Muscle of back (tissue), 13 donors: ENCODE measurements at places on chromosomes 3 and 15. TPM values are rescaled to one million over a fixed set of nuclear protein-coding genes. Genes with fewer than 3 reads are reported as not detected.

GRCh38 chr3:186638259-186638658 lies 1.9 kb upstream of the FETUB start:
- DNase-seq = no peak

GRCh38 chr15:90412356-90413194 lies 24.5 kb downstream of the IQGAP1 start:
- peak; percentile 67 for DNase-seq

DNA sequence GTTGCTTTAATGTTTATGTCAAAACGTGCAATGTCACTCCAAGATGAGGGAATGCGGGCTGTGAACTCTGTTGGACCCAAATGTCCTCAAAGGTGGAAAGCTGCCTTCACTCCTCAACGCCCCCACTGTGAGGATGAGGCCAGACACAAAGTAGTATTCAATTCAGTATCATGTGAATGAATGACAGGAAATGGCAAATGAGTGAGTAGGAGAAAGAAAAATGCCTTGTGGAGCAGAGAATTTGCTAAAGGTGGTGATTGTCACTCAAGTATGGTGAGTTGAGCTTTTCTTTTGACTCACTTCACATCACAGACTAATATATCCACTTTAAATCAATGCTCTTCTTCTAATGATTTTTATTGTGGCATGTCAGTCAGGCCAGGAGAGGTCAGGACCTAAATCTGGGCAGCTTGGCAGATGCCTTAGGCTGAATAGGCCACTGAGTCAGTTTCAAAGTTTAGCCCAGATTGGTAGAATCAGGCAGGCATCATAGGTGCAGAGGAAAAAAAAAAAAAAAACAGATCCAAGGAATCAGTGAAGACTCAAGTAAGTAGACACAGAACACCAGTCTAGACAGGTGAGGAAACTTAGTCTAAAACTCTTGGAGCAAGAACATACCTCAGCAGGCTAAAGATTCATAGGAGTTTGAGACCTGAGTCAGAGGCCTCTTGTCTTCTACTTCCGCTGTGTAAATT lies 71.0 kb upstream of the ZBED2 start:
- DNase-seq = no peak

- peak; percentile 28 for DNase-seq
These were observed 15.5 kb downstream of the RGMA start for GRCh38 chr15:93073465-93073952.

Gene FBN1
- polyA plus RNA-seq = 213 TPM

Gene RAB27A
- polyA plus RNA-seq = 10.3 TPM
